ENCODE measurements at places on chromosomes 11 and 22.

- no peak for DNase-seq
Measured at GRCh38 chr11:126137136-126137535, 74.3 kb downstream of the RPUSD4 start.

- DNase-seq, result no peak
Measured at GRCh38 chr22:27466229-27466628, 335.3 kb downstream of the MN1 start.

- no peak for DNase-seq
Measured at GRCh38 chr22:21615731-21616130, 14.1 kb downstream of the YDJC start.

DNA sequence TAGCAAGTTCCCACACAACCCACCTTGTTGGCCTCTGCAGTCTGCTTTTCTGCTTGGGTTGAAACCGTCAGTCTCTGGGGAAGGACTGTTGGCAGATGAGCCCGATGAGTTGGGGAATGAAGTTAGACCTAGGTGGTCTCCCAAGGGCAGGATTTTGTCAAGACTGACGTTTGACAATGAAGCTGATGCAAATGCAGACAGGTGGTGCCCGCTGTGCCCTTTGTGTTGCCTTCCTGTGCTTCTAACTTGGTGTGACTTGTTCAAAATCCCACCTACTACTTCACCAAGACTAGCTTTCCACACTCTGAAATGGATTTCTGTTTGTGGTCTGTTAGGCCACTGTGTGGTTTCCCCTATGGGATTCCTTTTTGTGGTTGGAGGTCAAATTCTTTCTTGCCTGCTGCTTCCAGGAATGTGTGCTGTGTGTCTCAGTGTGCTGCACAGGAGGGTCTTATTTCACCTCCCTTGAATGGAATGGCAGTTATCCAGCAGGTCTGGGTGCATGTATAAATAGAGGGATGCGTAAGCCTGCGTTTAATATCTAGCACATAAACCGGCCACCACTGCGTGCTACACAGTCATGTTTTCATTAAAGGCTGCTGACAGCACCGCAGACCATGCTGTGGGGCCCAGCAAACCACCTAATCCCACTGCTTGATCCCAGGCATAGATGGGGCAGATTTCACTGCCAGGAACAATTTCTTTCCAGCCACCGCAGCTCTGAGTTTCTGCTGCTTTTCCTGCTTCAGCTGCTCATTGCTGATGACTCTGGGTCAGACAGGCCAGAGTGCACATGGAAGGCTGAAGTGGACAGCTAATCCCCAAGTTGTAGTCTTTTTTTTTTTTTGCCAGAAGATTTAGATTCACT is 44.8 kb downstream of the ADAMTS8 start:
- peak; percentile 97 for DNase-seq

- peak; percentile 24 for DNase-seq
Measured at GRCh38 chr11:105298630-105299029, 159.1 kb upstream of the CARD18 start.

- no peak for DNase-seq
Measured at GRCh38 chr11:20865161-20865560, 195.8 kb downstream of the NELL1 start.

DNA sequence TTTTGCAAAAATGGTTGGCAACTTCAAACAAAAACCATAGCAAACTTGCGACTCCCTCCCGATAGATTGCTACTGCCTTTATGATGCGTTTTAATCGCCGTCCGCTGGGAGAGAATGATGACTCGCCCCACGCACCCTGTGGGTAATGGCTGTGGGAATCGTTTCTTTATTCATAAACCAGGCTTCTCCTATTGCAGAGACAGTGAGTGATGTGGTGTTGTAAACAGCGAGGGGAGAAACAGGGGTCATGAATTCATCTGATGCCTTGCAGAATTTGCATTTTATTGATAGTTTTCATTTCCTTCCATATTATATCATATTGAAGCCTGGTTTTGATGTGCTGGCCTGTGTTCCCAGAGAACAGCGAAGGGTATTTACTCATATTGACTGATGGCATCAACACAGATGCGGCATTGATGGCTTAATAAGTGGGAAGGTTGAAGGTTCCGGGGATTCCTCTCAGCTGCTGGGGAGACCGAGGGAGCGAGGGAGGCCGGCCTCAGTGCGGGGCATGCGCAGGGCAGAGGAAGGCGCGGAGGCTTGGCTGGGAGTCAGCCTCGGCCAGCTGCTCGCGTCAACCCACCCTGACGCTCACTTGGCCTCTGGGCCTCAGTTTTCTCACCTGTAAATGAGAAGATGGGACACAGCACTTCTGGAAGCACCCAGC is 41.3 kb downstream of the ARHGAP8 start:
- DNase-seq, result no peak

DNA sequence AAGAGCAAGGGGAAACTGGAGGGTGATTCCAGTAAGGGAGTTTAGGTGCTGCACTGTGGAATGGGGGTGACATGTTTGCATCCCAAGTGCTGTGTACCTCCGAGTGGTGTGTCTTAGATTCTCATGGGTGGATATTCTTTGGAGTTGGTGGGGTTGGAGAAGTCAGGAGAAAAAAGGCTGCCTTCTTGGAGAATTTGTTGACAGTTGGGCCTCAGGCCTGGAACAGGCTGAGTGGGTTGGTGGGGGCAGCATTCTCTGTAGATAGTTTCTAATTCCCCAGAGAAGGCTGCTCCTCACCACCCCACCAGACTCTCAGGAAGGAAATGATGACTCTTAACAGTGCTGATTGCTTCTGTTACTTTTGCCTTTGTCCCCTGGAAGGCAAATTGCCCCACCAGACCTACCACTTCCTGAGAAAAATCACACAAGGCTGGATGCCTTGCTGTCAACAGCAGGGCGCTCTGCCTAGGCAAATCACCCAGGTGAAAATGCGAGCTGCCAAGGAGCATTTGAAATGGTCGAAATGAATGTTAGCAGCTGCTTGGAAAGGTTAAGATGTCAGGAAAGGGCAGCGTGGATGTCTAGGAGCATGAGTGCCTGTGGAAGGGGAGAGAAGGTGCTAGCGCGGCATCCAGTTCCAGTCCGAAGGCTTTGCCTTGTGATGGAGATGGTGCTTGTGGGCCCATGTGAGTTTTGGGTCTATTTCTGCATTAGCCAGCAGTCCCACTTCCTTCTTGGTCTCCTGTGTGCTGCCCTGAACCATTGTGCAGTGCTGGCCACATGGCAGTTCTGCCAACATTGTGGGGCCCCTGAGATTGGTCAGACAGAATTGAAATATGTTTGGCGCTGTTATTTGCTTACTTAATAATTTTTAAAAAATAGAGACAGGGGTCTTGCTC is 29.7 kb upstream of the SORL1-AS1 start:
- no peak for DNase-seq

DNA sequence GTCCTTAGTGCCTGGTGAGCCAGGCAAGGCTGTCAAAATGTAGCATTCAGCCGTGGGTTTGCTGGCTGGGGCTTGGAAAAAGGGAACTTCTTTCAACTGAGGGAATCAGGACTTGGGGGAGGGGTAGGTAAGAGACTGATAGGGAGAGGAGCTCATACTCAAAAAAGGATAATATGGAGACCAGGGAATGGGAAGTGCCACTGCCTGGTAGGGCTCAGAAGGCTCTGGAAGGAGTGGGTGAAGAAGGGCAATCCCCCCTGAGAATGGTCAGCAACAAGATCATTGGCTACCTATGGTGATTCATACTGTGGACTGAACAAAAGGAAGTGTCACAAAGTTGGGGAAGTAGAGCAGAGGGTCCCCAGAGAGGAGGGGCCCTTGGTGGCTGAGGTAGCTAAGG is 1.9 kb downstream of the CNGA4 start:
- DNase-seq, result no peak

GRCh38 chr22:19885841-19886592 is 31.3 kb upstream of the GNB1L start:
- peak; percentile 70 for DNase-seq

DNA sequence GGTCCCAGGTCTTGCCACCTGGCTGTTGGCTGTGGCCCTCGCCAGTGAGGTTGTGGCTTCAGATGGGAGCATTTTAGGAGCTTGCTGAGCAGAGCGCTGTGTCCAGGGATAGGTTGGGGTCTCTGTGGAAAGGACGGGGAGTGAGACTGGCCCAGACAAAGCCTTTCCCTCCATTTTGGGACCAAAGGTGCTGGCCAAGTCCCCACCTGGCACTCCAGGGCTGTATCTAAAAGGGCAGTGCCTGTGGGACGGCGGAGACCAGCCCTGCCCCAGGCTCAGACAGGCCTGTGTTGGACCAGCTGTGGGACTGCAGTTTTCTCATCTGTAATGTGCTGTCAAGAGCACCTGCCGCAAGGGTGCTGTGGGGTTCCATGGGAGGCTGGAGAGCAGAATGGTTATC is 5.0 kb upstream of the KCTD17 start:
- DNase-seq, result no peak

DNA sequence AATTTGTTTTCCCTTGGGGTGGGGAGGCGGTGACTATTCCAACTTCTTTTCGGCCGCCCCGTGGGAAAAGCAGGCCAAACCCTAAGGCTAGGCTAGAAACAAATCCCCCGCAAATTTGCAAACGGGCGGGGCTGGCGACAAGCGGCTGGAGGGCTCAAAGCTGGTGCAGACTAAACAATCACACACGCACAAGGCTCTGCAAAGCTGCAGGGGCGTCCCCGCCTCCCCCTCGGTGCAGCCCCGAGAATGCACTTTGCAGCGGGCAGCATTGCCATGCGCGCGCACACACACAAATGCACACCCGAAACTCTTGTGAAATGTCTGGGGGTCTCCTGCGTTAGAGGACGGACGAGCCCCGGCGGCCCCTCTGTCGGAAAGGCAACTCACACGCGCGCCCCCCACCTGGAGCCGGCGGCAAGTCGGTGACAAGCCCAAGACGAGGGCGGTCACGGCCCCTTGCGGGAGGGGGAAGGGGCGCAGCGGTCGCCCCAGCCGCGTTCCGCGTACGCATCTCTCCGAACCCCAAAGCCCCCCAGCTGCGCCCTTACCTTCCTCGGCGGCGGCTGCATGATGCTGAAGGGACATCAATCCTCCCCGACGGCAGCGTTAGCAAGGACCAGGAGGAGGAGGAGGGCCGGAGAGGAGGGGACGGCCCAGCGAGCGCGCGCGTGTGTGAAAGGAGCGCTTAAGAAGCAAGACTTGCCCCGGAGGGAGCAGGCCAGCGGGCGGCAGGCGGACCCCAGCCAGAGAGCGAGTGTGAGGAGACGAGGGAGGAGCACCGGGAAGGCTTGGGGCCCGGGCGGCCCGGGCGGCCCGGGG is 600 bp downstream of the FCHSD2 start:
- peak; percentile 66 for DNase-seq

- DNase-seq, result no peak
Measured at GRCh38 chr11:99742501-99742900, 721.8 kb downstream of the CNTN5 start.

DNA sequence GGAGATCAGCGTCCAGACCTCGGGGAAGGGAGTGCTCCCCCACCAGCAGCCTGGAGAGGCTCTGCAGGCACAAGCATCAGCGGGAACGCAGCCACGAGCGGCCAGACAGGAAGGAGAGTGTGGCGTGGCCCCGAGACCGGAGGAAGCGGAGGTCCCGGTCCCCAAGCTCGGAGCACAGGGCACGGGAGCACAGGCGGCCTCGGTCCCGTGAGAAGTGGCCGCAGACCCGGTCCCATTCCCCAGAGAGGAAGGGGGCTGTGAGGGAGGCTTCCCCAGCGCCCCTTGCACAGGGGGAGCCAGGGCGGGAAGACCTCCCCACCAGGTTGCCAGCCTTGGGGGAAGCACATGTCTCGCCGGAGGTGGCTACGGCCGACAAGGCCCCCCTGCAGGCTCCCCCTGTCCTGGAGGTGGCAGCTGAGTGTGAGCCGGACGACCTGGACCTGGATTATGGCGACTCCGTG is 6.9 kb downstream of the IRF7 start:
- DNase-seq, result no peak

- DNase-seq, result no peak
Measured at GRCh38 chr11:115406404-115406803, 97.8 kb downstream of the CADM1 start.

DNA sequence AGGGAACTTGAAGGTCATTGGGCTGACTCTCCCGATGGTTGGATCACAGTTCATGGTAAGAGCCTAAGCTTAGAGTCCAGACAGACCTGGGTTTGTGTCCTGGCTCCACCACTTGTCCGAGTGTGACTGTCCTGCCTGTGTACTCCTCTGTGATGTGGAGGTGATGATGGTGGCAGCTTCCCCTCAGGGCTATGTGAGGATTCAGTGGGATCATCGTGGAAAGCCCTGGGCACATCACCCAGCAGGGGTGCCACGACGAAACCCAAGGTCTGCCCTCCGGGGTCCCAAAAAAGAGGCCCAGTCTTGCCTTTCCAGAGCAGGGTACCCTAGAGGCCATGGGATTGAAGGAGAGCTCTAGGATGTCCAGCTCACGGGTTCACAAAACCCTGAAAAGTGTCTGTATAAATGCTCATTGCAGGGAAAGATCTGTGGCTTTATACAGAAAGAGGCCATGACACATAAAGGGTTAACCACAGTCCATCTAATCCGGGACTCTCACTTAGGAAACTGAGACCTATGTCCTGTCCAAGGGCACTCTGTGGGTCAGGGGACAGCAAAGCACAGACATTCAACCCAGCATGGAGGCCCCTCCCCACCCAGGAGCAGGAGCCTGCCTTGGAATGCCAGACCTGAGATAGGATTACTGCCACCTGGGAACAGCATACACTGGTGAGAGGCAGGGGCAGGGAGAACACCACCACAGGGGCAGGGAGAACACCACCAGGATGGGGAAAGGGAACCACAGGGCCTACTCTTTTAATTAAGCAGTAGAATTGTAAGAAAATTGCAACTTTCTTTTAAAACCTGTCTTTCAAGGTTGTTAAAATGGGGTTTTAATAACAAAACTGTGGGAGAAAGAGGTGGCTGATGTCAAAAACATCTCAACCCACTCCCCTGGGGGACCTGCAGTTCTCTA is 51.3 kb downstream of the IGLL5 start:
- no peak for DNase-seq

GRCh38 chr22:45962756-45963324 is 14.1 kb downstream of the WNT7B start:
- DNase-seq, result no peak

DNA sequence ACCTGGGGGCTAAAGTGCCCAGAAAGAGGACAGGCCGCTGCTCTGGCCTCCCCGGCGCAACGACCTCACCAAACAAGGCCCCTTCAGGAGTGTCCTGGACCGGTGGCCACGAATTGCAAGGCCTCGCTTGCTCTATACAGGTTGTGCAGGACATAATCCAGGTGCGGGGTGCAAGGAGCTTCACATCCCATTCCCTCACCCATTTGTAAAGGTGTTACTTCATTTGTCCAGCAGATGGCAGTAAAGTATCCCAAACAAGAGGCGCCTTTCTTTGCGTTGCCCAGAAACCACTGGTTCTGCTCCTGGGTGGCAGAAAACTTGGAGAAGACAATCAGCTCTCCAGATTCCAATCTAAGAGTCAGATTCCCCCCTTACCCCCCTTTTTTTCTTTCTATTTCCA is 35.9 kb upstream of the PRDM11 start:
- peak; percentile 61 for DNase-seq

Data from LHCN-M2 (cell line).